ENCODE measurements at places on chromosomes 12 and 14.

- no peak for DNase-seq
These were observed 20.9 kb upstream of the IFNG-AS1 start for GRCh38 chr12:67968321-67968720.

DNA sequence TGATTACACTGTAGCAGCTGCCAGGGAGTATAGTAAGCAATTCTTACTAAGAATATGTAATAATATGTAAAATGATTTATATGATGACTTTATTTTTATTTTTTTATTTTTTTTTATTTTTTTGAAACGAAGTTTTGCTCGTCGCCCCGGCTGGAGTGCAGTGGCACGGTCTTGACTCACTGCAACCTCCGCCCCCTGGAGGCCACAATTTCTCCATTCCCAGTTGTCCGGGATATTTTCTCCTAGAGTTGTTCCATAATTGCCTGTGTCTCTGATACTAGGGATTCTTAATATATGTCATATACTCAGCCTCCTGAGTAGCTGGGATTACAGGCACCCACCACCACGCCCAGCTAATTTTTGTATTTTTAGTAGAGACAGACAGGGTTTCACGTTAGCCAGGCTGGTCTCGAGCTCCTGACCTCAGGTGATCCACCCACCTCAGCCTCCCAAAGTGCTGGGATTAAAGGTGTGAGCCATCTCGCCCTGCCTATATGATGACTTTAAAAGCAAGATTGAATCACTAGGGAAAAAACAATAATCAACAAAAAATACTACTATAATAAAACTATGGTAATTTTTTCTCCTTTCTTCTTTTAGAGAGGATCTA, 12.2 kb upstream of the ITPR2 start:
- no peak for DNase-seq

GRCh38 chr12:62588916-62589315, 122.3 kb downstream of the MON2 start:
- no peak for DNase-seq

DNA sequence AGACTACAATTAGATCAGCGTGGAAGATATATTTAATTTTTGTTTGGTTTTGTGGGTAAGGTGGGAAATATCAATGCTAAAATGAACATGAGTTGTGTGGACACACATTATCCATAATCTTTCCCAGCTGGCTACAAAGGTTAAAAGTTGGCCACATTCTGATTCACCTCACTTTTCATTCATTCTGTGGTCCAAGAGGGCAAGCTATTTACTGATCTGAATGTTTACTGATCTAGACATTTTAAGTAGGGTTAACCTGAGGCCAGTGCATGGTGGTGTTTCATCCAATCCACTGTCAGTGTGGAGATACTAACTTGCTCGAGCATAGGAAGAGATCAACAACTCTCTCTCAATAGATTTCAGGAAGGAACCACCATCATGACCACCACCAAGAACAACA, 71.6 kb downstream of the DCAF5 start:
- DNase-seq, result no peak

GRCh38 chr12:18400186-18400585, 138.9 kb downstream of the PIK3C2G start:
- DNase-seq, result no peak

GRCh38 chr12:67193704-67194103, 75.5 kb upstream of the CAND1 start:
- peak; percentile 14 for DNase-seq

DNA sequence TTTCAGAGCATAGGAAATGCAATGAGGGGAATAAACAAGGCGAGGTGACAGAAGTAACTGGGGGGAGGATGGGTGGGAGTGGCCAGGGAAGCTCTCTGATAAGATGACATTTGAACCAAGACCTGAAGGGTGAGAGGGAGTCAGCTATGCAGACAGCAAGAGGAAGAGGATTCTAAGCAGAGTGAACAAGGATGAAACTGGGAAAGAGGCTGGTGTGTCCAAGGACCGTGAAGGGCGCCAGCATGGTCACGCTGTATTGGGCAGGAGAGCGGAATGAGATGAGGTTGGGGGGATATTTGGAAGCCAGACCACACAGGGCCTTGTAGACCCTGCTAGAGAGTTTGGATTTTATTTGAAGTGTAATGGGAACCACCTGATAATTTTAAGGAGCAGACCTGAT, 10.5 kb upstream of the PPP1R1A start:
- no peak for DNase-seq

All from LNCaP clone FGC (cell line).